ENCODE measurements at places on chromosomes 1 and 21. TPM values are rescaled to one million over a fixed set of nuclear protein-coding genes. Genes with fewer than 3 reads are reported as not detected.
A peak's percentile ranks its signal among the peaks of the same experiment; 100 is the strongest.

GRCh38 chr1:224433701-224434672, 610 bp downstream of the WDR26 start:
- H3K4me1 ChIP-seq, result peaks cover 7% of the 10 kb centered on the region
- H3K27ac ChIP-seq, result peak overlapping the region; percentile 99
- H3K36me3 ChIP-seq, result no peaks in the 10 kb centered on the region
- peak; percentile 46 for DNase-seq
- H3K4me3 ChIP-seq, result peak overlapping the region; percentile 86
- no peaks in the 10 kb centered on the region for H3K27me3 ChIP-seq

- H3K4me1 ChIP-seq, result no peaks in the 10 kb centered on the region
- no peak overlapping the region for H3K27ac ChIP-seq
- no peak overlapping the region for H3K4me3 ChIP-seq
- H3K36me3 ChIP-seq, result no peaks in the 10 kb centered on the region
Observed at GRCh38 chr21:22993144-22993543, 1994.9 kb downstream of the NCAM2 start.

C4BPA gene
- not detected for total RNA-seq

DNA sequence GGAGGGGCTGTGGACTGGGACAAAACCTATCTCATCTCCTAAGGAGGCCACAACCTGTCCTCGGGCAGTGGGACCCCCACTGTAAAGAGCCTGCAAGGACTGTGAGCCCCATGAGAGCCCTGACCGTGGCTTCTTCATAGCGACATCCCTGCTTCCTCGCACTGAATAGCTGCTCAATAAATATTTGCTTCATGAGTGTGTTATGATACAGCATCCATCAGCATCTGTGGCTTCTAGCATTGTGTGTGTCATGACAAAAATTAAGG, 40.5 kb upstream of the CSF3R start:
- no peaks in the 10 kb centered on the region for H3K27me3 ChIP-seq
- no peaks in the 10 kb centered on the region for H3K4me1 ChIP-seq
- H3K4me3 ChIP-seq, result no peak overlapping the region
- no peak for DNase-seq

SAMD11 gene
- 2.1 TPM for total RNA-seq

ZBTB8B gene
- 0.06 TPM for total RNA-seq

DNA sequence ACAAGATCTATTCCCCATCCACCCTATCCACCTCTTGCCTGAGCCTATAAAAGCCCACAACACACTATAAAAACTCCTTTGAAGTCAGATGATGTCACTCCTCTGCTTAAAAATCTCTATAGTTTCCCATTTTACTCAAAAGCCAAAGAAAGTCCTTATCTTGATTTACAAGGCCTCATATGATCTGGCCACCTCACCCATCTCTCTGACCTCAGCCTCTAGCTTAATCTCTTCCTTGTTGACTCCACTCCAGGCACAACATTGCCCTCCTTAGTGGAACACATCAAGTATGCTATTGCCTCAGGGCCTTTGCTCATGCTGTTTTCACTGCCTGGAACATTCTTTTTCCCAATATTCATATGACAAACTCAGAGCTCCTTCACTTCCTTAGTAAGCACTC, 33.3 kb downstream of the ZNF281 start:
- H3K27me3 ChIP-seq, result no peaks in the 10 kb centered on the region
- no peak for DNase-seq
- no peak overlapping the region for H3K4me3 ChIP-seq
- H3K36me3 ChIP-seq, result no peaks in the 10 kb centered on the region

GRCh38 chr1:231059566-231060193, 19.6 kb upstream of the FAM89A start:
- H3K36me3 ChIP-seq, result no peaks in the 10 kb centered on the region
- no peaks in the 10 kb centered on the region for H3K27me3 ChIP-seq
- H3K4me3 ChIP-seq, result no peak overlapping the region
- DNase-seq, result no peak
- H3K4me1 ChIP-seq, result no peaks in the 10 kb centered on the region

OPTC gene
- not detected for total RNA-seq

DNA sequence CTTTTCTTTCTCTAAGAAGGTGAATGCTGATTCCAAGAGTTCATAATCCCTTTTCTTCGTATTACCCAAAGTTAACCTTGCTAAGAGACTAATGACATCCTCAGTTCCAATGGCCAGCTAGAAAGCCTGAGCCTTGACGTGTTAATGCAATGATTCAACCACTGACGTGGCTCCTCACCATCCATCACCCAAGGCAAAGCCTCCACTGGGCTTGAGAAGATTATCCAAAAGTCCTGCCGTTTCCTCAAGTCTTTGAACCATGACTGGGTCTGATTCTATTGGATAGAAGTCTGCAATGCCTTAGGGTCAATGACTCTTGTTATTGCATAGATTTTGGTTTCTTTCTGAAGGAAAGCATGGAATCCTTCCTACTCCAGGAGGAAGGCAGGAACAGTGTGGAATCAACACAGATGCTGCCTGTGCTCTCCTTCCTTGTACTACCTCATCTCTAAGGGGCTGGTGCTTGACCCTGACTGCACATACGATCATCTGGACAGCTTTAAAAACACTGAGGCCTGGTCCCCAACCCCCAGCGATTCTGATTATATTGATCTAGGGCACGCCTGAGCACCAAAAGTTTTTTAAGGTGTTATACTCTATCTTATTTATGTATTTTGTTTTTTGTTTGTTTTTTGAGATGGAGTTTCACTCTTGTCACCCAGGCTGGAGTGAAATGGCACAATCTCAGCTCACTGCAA, 69.3 kb upstream of the ANGPTL1 start:
- H3K4me1 ChIP-seq, result peaks cover 25% of the 10 kb centered on the region
- peak overlapping the region; percentile 88 for H3K27ac ChIP-seq
- H3K4me3 ChIP-seq, result no peak overlapping the region
- no peaks in the 10 kb centered on the region for H3K27me3 ChIP-seq
- no peak for DNase-seq

TFF2 gene
- not detected for total RNA-seq
